Ovary (tissue), 10 donors: ENCODE measurements at places on chromosomes 7 and 10. TPM values are rescaled to one million over a fixed set of nuclear protein-coding genes. Genes with fewer than 3 reads are reported as not detected.

ARHGEF5 gene
- 9.6 TPM for polyA plus RNA-seq

GIMAP7 gene
- polyA plus RNA-seq: 30.3 TPM

RBP3 gene
- polyA plus RNA-seq: not detected

DENND2A gene
- polyA plus RNA-seq: 55.1 TPM

PTPN20 gene
- 1.5 TPM for polyA plus RNA-seq

NUTM2E gene
- 0.30 TPM for polyA plus RNA-seq

UBE2H gene
- 38.1 TPM for polyA plus RNA-seq

RPEL1 gene
- not detected for polyA plus RNA-seq

ADRA2A gene
- polyA plus RNA-seq: 20.0 TPM

KCNMA1 gene
- polyA plus RNA-seq: 10.7 TPM

MAPK8 gene
- polyA plus RNA-seq: 94.7 TPM

CAV2 gene
- 46.2 TPM for polyA plus RNA-seq

GPR37 gene
- 0.17 TPM for polyA plus RNA-seq

TUBB8 gene
- polyA plus RNA-seq: 3.6 TPM

ALOX5 gene
- 4.8 TPM for polyA plus RNA-seq

CXCL12 gene
- 341 TPM for polyA plus RNA-seq

ACSM6 gene
- polyA plus RNA-seq: not detected

VAX1 gene
- polyA plus RNA-seq: not detected

AASS gene
- 37.7 TPM for polyA plus RNA-seq

NEUROG3 gene
- not detected for polyA plus RNA-seq

FGFR2 gene
- 16.1 TPM for polyA plus RNA-seq

SGMS1 gene
- polyA plus RNA-seq: 22.5 TPM

DNAH11 gene
- polyA plus RNA-seq: 0.58 TPM

TRIM73 gene
- polyA plus RNA-seq: 2.8 TPM
